ENCODE measurements at places on chromosomes 11 and 22.

GRCh38 chr22:34390400-34390799 lies 470.1 kb upstream of the LARGE1 start:
- no peak for DNase-seq

DNA sequence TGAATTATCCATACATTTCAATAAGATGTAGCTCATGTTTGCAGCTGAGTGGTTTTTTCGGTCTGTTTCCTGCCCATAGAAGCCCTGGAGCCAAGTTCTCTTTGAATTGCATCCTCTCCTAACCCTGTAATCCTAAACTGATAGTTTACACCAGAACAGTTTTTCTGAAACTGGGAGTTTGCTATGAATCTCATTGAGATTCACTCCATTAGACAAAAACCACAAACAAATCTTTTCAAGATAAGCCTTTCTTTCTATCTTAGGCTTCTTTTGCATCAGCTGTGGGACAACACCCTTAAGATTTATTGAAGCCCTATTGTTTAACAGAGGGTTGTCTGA lies 324.8 kb downstream of the DYNC2H1 start:
- DNase-seq: no peak

- DNase-seq: no peak
Measured at GRCh38 chr11:12675951-12676711, 1.9 kb downstream of the TEAD1 start.

DNA sequence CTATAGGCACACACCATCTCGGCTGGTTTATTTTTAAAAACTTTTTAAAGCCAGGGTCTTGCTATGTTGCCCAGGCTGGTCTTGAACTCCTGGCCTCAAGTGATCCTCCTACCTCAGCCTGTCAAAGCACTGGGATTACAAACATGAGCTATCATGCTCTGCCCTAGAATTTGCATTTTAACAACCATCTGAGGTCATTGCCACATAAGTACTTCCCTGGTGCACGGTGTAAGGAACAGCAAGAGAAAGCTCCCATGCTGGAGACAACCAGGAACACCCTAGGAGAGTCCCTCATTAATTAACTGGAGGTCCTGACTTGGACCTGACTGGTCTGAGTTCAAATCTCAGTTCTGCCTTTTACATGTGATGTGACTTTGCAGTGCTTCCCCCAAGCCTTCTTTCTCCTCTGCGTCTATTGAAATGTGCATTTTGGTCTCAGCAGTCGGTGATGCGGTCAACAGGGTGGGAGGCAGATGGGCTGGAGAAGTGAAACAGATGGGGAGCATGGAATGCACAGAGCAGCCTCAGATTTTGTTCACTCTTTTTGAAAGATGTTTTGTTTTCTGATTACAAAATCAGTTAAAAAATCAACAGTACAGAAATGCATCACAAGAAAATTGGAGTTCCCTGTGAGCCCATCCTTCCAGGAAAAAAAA lies 146.5 kb downstream of the MYO18B start:
- no peak for DNase-seq

DNA sequence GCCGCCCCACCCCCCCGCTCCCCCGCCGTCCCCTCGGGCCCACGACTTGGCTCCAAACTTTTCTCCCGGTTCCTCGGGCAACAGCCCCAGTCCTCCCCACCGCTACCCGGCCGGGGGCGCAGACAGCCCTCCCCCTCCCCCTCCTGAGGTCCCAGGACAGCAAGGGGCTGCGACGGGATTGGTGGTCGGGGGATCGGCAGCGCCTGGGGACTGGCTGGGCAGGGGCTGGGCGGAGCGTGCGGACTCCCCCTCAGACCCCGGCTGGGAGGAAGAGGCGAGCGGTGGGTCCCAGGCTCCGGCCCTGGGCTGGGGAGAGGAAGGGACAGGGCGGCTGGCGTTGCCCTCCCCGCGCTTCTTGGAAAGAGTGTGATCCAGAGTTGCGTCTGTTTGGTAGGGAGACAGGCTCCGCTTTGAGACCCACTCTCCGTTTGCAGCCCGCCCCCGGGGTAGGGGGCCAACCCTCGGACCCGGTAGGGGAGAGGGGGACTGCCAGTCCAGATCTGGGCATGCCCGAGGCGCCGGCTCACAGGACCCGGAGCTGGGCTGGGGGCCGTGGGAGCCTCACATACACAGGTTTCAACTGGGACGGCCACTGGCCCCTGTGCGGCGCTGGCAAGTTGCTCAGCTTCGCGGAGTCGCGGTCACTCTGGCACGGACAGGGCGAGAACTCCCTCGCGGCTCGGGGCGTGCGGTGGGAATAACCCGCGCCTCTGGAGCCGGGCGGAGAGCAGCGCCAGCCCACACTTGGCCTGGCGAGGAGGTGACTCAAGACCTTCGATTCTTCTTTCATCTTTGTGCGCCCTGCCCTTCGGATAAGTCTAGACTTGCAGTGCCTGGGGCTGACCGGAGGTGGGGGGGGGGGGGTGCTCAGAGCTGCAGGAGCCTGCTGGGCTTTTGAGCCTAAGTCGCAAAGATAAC lies 999 bp downstream of the TSKU start:
- DNase-seq: peak; percentile 55

DNA sequence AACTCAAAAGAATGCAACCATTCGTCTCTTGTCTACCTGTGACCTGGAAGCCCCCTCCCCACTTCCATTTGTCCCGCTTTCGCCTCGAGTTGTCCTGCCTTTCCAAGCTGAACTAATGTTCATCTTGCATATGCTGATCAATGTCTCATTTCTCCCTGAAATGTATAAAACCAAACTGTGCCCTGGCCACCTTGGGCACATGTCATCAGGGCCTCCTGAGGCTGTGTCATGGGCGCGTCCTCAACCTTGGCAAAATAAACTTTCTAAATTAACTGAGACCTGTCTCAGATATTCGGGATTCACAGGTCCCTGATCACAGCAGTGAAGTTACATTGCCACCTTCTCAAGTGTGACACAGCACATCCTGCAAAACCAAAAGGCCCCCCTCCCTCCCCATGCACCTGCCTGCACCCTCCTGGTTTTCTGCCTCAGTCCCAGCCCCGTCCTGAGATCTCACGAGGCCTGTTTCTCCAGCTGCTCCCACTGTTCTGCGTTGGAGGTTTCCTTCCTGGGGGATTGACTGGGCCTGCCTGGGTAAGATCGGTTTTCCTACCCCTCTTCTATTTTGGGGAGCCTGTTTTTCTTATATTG lies 1328.7 kb downstream of the TBC1D22A start:
- DNase-seq: no peak

- DNase-seq: no peak
Measured at GRCh38 chr11:128919216-128919615, 23.5 kb downstream of the TP53AIP1 start.

GRCh38 chr11:126277322-126277721 lies 5.6 kb upstream of the TIRAP start:
- no peak for DNase-seq

- no peak for DNase-seq
Measured at GRCh38 chr11:63240791-63241379, 2.5 kb downstream of the SLC22A25 start.

GRCh38 chr11:124195189-124195734 lies 12.1 kb downstream of the OR10D3 start:
- no peak for DNase-seq

GRCh38 chr11:115385226-115385625 lies 119.0 kb downstream of the CADM1 start:
- DNase-seq: no peak
